Epithelial cell of proximal tubule (primary cell): ENCODE measurements at places on chromosomes 1 and 21. TPM values are rescaled to one million over a fixed set of nuclear protein-coding genes. Genes with fewer than 3 reads are reported as not detected.

DNA sequence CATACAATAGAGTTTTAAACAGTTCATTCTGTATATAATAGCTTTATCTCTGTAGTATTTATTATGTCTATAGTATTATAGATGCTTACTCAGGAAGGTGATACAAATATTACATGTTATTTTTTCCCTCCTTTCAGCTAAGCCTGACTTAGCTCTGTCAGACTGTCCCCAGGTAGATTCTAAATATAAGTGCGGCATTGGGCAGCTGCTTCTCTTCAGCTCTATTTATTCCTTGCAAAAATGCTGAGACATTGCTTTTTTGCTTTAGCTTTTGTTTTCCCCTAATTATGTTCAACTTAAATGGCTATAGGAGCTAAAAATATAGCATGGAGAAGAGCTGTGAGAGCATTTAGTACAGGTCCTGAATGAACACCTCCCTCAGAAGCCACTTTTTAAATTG is 203.2 kb upstream of the BEND5 start:
- DNase-seq: no peak

The MX2 gene
- total RNA-seq: 0.07 and 0.12 TPM in 2 replicates

DNA sequence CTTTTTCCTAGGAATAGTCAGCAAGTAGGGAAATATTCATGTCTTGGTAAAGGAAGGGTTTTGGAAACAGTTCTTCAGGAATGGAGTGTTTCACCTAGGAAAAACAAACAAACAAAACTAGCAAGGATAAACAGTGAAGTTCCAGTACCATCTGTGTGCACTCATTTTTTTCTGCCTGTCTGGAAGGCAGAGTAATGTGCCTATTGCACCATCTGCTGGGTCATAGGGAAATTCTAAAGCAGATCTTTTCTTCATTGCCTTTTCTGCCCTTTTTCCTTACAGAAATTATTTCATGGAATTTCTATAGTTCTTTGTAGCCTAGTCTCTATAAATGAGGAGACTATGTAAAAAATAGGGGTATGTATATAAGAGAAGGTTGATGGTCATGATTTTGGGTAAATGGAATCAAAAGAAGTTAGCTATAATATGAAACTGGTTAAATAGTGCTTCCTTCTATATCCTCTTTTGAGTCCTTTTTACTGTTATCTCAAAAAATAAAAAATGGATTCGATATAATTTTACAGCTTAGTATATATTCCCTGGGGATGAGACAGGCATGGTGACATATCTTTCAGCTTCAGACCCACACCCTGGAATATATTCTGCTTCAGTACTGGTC is 3.4 kb upstream of the HRNR start:
- DNase-seq: no peak

- DNase-seq: no peak
Measured at GRCh38 chr1:165365341-165365740, 8.8 kb upstream of the LMX1A start.

DNA sequence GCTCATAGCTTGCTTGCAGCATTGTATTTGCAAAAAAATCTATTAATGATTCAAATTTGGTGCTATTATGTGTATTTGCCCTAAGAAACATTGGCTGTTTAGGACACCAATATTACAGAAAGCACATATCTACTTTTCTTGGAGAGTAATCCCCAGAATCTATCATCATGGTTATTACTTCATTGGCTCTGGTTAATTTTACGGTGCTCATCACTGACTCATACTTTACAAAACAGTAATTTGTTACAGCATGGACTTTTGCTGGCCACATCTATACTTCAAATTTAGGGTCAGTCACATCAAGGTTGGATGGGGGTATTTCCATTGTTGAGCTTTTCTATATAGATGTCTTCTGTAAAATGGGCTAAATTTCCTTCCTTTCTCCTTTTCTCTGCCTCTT is 45.7 kb downstream of the SH3GLB1 start:
- DNase-seq: no peak

The AXDND1 gene
- total RNA-seq: 0.22 TPM in 1 of 2 replicates, not detected in the other

The SERINC2 gene
- 45.8 and 56.3 TPM in 2 replicates for total RNA-seq

- DNase-seq: no peak
Measured at GRCh38 chr1:26811057-26811456, 15.4 kb upstream of the ZDHHC18 start.

- DNase-seq: no peak
Measured at GRCh38 chr1:93414749-93415148, 33.2 kb upstream of the FNBP1L start.

DNA sequence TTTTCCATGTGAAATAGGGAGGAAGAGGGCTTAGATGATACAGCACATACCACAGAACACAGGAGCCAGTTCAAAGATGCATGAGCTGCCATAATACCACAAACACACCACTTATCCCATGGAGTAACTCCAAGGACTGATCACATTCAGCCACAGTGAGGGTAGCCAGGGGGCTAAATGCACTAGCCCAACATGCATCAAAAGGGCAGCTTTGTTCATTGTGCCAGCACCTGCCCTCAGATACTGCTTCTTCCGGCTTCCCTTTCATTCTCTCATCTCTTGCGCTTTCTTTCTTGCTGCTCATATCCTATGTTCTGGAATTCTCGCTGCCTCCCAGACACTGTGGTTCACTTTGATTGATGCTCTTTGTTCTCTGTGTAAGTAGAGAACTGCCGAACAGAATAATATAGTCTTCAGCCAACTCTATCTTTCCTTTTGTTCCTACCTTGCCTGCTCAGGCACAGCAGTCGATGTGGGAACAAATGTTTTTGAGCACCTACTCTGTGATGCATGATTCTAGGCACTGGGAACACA is 50.0 kb upstream of the SYT6 start:
- DNase-seq: no peak

The ATP6V1G3 gene
- not detected in 2 replicates for total RNA-seq

The FCRL6 gene
- total RNA-seq: not detected in 2 replicates

GRCh38 chr1:22238356-22239224 is 95.7 kb upstream of the WNT4 start:
- no peak for DNase-seq

The ANKRD65 gene
- 2.7 and 4.0 TPM in 2 replicates for total RNA-seq

The COL11A1 gene
- total RNA-seq: 3.3 and 8.2 TPM in 2 replicates

GRCh38 chr1:247680171-247680570 is 632 bp upstream of the OR13G1 start:
- no peak for DNase-seq

The TRIM45 gene
- 5.1 and 8.2 TPM in 2 replicates for total RNA-seq

DNA sequence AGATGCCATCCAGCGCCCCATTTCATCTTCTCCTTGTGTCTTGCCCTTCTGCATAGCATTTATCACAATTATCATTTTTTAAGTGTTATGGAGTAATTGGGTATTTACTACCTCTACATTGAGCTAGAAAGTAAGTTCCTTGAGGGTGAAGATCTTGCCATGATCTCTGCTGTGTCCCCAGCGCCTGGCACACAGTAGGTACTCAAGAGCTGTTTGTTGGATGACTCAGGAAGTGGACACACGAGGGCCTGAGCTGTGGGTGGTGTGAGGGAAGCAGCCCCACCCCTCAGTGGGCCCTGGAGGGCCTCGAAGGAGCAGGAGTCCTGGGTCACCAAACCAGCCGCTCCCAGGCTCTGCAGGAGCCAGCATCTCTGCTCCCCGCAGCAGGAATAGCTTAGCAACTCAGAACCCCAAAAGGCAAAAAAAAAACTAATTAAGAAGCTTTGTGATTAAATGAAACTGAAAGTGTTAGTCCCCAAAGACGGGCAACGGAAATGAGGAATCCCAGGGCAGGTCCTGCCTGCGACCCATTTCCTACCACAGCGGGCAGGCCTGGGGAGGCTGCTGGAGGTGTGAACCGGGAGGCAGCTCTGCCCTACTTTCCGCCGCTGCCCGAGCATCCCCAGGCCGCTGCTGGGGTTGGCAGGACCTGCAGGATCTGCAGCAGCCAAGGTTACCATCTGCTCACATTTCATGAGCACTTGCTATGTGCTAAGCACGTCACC is 87.7 kb downstream of the LACTBL1 start:
- no peak for DNase-seq

DNA sequence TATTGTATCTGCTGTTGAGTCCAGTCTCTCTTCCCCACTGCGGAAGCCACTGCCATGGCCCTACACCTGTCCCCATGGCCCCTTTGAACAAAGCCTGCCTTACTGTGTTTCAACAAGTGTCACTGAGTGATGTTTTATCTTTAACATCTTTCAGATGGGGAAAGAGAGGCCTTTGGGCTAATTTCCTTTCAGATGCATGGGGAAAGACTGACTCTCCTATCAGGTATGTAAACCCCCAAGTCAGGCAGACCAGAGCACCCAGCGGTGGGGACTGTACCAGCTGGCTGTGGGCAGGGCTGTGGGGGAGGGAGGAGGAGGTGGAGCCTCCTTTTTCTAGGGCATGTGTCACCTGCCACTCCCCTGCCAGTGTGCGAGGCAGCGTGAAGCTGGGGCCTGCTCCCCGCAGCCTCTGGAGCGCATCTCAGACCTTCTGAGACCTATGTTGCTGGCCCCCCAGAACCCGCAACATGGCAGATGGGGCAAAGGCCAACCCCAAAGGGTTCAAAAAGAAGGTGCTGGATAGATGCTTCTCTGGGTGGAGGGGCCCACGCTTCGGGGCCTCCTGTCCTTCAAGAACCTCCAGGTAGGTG is at the start of gene PLA2G2F:
Gene PLA2G2F, plus strand, starts transcription at position 363 of the 590 bp plus-strand sequence. Its CDS starts 105 bp downstream, at position 468.
- DNase-seq: no peak
